ENCODE measurements at places on chromosomes 4 and X.

- no peak for DNase-seq
These were observed 1.1 kb downstream of the AFF2 start for GRCh38 chrX:148501386-148502066.

DNA sequence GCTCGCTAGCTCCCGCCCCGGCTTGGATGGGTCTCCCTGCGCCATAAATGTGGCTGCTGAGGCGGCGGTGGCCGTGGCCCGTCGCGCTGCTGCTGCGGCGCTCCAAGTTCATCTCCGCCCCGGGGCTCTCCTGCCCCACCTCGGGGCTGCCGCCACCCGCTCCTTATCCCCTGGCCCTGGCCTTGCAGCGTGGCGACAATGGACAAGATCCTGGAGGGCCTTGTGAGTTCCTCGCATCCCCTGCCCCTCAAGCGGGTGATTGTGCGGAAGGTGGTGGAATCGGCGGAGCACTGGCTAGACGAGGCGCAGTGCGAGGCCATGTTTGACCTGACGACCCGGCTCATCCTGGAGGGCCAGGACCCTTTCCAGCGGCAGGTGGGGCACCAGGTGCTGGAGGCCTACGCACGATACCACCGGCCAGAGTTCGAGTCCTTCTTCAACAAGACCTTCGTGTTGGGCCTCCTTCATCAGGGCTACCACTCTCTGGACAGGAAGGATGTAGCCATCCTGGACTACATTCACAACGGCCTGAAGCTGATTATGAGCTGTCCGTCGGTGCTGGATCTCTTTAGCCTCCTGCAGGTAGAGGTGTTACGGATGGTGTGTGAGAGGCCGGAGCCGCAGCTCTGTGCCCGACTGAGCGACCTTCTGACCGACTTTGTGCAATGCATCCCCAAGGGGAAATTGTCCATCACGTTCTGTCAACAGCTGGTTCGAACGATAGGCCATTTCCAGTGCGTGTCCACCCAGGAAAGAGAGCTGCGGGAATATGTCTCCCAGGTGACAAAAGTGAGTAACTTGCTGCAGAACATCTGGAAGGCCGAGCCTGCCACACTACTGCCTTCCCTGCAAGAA lies 763 bp downstream of the USP38 start:
- no peak for DNase-seq

GRCh38 chr4:8657381-8658088 lies 65.0 kb downstream of the CPZ start:
- DNase-seq, result no peak

- DNase-seq, result no peak
These were observed 5.3 kb upstream of the OTC start for GRCh38 chrX:38347136-38347535.

DNA sequence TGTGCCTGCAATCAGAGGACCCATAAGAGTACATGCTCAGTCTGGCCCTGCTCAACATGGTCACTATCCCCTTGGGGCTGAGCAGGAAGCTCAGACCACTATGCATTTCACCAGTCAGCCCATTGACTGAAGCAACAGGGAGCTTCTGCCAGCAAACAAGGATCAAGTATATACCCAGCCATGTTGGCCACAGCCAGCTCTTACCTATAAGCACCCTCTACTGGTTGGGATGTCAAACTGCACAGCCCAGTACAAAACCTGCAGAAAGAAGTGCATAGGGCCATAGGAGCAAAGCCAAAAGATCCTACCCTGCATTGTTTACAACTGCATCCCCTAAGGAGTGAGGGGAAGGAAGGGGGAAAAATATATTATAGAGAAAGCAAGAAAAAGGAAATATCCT lies 214.4 kb upstream of the CPEB2 start:
- no peak for DNase-seq

- DNase-seq, result peak; percentile 33
These were observed 37.2 kb downstream of the PCGF3 start for GRCh38 chr4:742742-743311.

DNA sequence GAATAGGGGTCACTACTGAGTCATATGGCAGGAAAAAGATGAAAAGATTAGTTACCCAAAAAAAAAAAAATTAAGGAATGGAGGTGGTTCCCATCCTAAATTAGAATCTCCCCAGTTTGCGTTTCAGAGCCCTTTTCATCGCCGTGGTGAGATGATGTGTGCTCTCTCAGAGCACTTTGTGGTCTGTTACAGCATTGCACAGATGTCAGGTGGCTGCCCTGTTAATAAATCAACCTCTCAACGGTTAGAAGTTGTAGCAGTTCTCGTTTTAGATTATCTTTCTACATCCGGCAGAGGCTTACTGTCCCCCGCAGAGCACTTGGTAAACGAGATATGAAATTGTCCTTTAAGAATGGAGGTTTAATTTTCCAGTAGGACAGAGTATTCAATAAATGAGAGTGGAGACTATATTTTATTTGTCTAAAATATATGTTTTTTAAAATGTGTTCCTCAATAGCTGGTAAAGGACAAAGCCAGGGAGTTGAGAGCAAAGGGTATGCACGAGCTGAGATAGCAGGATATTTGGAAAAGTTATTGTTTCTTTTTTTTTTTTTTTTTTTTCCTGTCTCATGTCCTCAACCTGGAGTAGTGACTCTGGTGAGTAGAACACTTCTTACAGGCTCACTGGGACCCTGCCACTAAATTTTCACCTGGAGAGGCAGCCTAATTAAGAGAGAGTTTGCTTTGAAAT lies 26.9 kb downstream of the AFF1 start:
- no peak for DNase-seq

- no peak for DNase-seq
These were observed 605.1 kb downstream of the BCOR start for GRCh38 chrX:39492497-39493162.

GRCh38 chr4:145782756-145783155 lies 102.8 kb downstream of the C4orf51 start:
- DNase-seq, result no peak

- no peak for DNase-seq
These were observed 172.1 kb downstream of the PRKX start for GRCh38 chrX:3541336-3541735.

- no peak for DNase-seq
These were observed 78.9 kb upstream of the FMR1 start for GRCh38 chrX:147832707-147833348.

GRCh38 chrX:148755111-148755510 lies 254.7 kb downstream of the AFF2 start:
- DNase-seq, result no peak

DNA sequence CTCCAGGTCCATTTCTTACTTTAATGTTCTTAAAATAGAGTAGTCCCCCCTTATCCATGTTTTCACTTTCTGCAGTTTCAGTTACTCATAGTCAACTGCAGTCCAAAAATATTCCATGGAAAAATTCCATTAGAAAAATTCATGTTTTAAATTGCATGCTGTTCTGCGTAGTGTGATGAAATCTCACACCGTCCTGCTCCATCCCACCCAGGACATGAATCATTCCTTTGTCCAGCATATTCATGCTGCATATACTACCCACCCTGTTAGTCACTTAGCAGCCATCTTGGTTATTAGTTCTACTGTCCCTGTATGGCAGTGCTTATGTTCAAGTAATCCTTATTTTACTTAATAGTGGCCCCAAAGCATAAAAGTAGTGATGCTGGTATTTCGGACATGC lies 5.4 kb upstream of the PDLIM5 start:
- DNase-seq, result no peak

GRCh38 chr4:140252141-140252741 lies 98.3 kb upstream of the MAML3 start:
- peak; percentile 80 for DNase-seq

GRCh38 chrX:40022421-40022820 lies 75.3 kb downstream of the BCOR start:
- no peak for DNase-seq

- peak; percentile 68 for DNase-seq
These were observed 807.4 kb downstream of the FSTL5 start for GRCh38 chr4:161356351-161356750.

DNA sequence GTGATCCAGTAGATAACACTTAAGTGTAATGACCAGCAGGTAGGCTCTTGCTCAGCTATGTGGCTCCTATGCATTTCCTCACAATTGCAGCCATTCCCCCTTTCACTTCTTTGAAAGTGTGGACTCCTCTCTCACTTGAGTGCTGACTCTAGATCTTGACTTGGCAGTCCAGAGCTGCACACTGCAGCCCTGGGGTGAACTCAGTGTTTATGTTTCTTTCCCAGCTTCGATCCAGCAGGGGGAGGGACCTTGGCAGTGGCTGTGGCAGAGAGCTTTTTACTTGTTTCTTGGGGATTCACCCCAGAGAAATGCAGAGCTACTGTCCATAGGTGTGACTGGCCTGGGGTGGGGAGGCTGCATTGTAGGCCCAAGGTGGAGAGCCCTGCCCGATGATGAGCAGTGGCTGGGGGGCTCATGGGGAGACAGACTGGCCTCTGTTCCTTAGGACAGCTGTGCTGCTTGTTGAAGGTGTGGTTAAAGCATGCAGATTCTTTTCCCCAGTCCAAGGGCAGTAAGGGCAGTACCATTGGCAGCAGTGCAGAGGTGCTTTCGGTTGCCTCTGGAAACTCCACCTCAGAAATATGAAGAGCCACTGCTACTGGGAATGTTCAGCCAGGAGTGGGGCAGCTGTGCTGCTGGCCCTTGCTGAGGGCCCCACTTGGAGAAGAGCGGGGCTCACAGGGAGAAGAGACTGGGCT lies 134.7 kb downstream of the SH3BGRL start:
- DNase-seq, result no peak

DNA sequence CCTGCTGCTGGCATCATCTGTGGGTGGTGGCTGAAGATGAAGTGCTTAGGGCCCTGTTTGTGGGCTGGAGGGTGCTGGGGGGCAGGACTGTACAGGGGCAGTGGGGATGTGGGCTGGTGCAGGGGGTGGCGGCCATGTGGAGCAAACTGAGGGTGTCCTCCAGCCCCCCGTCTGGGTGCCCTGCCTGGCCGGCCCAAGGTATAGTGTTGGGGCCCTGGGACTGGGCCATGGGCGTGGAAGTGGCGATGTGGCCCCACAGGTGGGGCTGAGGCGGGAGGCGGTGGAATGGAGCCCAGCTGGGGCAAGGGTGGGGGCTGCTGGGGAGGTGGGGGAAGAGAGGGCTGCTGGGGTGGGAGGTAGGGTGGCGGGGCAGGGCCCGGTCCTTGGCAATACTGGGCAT lies 9.5 kb upstream of the KDM5C start:
- DNase-seq, result no peak

DNA sequence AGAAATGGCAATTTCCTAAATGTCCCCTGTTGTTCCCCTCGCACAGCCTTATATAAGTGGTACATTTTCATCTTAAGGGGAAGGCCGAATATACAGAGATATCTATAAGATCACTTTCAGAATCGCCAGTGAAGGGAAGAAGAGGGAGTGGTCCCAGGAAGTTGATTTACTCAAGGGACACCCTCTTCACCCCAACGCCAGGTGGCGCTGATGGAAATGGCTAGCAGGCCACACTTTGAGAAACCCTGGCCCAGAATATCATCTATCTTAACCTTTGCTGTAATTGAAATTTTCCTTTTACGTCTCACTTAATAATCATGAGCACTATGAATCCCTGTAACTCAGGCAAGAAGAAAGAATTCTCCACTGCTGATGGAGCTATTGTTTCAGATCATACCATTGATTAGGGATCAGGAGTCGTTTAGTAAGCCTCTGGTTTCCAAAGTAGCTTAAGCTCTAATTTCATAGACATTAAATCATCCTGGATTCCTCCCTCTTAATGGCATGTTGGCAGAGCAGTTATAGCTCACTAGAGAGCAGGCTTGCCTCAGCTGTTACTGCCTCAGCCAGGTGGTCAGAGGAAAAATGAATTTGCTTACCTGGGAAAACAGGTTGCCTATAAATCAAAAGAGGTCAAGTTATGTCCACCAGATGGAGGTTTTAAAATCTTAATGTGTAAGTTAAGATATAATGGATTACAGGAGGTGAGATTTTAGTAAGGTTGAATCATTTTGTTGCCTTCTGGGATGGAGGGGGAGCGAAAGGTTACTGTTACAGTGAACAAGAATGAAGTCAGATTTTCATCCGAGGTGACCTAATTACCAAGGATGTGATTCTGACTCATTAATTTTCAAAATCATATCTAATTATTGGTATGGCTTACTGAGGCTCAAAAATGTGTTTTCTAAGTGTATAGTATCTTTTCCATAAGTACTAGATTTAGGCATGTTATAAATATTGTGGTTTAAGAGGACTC lies 941.2 kb upstream of the TENM3 start:
- peak; percentile 83 for DNase-seq

DNA sequence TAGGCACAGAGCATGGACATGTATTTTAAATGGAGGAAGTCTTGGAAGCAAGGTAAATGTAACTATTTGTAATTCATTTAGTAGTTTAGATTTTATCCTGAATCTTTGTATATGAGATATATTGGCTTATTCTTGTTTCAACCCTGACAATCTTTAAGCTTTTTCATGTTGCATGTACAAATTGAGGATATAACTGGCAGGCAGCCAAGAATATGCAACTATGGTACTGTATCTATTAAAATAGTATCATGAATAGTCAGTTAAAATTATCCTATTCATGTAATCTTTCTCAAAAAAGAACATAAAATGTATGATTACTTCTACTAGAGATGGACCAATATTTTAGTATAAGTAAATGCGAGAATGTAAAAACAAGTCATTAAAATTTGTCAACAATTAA lies 1141.5 kb downstream of the PCDH18 start:
- DNase-seq, result no peak

- DNase-seq, result no peak
These were observed 226.1 kb upstream of the KCNIP4 start for GRCh38 chr4:22174640-22175039.

DNA sequence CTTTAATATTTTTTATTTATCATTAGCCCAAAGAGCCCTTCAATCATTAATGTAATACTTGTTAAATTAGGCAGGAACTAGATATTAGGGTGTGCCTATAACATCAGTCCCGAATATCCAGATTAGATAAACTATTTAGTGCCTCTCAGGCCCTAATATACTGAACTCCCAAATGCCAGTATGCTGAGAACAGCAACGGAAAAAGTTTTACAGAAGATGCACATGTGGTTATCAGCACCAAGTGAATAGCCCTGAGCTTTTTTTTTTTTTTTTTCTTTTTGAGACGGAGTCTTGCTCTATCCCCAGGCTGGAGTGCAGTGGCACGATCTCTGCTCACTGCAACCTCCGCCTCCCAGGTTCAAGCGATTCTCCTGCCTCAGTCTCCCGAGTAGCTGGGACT lies 13.0 kb upstream of the ELF2 start:
- no peak for DNase-seq

DNA sequence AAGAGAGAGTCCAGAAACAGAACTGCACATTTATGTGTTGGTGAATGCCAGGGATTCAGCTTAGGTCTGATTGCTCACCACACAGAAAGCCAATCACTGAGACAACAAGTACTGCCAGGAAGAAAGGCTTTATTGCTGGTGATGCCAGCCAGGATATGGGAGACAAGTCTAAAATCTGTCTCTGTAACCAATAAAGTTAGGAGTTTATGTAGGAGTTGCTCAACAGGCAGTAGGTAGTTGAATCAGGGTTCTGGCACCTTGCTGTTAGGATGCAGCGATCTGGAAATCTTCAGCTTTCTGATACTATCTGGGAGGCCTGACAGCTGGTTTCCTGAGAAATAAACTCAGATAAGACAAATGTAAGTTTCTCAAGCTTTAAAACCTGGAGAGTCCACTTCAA lies 120.2 kb upstream of the ENPP6 start:
- DNase-seq, result no peak

GRCh38 chr4:82715731-82716617 lies 82.6 kb downstream of the SCD5 start:
- no peak for DNase-seq

GRCh38 chrX:14013054-14013453 lies 16.6 kb downstream of the GEMIN8 start:
- no peak for DNase-seq

- DNase-seq, result no peak
These were observed 4.0 kb downstream of the IRAK1 start for GRCh38 chrX:154015581-154016264.

Measured in COR-L47 (cell line).